Activated naive CD8-positive, alpha-beta T cell treated with anti-CD3 and anti-CD28 coated beads, Interleukin-2, amount 50 U/mL, for 24 hours (primary cell): ENCODE measurements at places on chromosomes 7 and 10.

DNA sequence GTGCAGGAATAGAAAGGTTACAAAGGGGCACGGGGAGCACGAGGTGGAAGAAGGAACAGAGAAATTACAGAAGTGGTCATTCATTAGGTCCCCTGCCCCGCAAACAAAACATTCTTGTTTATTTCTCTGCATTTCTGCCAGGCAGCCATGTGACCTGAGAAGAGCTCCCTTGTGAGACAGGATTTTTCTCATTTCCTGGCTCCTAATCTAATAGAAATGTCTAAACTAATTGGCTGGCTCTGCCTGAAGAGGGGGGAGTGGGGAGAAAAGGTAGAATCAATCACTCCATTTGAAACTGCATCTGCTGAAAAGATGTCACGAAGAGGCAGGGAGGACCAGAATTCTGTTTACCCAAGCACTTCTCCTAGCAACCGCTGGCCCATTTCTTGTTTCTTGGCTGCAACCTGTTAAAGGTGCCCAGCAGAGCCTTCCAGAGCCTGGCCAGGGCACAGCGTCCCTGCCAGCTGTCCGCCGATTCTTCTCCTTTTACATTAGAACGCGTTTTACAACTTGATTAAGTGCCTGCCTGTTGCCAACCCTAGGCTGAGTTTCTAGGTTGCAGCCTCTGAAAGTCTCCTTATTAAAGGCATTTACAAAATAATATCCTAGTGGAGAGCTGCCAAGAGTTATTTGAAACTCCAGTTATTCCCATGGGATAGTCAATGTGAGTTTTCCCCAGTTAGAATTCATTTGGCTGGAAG is 1227.6 kb downstream of the TYW1 start:
- DNase-seq, result no peak

- DNase-seq, result no peak
Observed at GRCh38 chr7:28942168-28942567, 16.0 kb downstream of the TRIL start.

- no peak for DNase-seq
Observed at GRCh38 chr7:25753837-25754236, 398.2 kb upstream of the NFE2L3 start.

- no peak for DNase-seq
Observed at GRCh38 chr7:70219061-70219460, 620.8 kb downstream of the AUTS2 start.

GRCh38 chr7:117946151-117946633 is 73.0 kb upstream of the CTTNBP2 start:
- no peak for DNase-seq

DNA sequence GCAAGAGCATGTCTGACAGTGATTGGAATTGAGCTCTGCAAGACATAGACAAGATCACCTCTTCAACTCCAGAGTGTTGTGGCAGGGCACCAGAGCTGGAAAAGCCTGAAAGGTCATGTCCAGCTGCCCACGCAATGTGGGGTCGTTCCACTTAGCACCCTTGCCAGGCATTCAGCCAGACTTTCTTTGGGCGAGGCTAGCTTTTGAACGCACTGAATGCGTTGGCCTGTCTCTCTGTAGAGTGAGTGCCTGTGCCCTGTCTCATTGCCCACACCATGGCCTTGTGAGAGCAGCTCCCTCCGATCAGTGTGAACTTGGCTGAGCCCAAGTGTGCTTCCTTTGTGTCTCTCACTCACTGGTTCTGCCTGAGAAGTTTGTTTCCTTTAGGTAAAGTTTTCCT is 23.3 kb downstream of the UBTD1 start:
- DNase-seq, result no peak

DNA sequence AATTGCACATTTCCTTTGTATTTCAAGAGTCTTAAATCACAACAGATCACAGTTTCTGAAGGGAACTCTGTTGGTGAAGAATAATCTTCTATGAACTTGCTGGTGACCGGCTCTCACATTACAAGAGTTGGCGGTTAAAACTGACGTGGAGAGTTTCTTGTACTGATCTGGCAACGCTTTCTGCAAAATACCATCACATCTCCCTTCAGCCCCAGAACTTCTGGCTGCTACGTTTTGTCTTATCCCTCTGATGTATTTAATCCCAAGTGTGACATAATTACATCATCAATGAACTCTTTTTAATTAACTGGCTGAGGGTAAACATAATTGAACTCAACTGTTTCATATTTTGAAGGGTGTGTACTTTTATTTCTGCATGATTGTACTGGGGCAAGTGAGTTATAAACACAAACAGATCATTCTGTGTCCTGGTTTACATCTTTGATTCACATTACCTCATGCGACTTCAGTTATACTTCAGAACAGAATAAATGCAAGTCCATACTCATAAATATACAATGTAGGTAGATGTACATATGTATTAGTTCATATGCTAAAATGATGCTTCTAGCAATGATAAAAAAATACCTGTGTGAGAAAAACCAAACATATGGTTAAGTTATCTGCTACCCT is 105.1 kb upstream of the NPVF start:
- DNase-seq, result no peak

GRCh38 chr7:47227762-47228177 is 354.1 kb downstream of the TNS3 start:
- no peak for DNase-seq

DNA sequence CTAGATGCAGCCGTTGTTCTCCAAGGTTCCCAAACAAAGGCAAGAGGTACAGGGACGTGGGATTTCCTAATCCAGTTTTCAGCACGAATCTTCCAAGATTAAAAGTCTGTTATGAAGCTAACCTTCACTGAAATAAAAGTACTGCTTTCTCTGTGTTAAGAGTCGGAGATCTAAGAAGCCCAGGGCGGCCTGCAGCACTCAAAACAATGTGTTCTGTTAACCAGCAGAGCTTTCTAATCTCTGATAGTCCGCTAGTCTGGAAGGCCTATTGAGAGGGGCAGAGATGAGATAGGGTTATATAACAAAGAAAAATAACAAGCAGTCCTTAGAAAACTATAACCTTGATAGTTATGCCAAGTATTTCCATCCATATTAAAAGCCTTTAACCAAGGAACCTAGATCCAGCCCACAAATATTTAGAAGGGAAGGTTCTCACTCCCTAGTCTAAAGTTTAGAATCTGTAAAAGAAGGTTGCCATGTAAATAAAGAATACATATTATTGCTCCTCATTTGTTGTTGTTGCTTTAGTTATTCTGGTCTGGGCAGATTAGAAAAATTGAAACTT is 106.3 kb upstream of the SVIL start:
- no peak for DNase-seq

DNA sequence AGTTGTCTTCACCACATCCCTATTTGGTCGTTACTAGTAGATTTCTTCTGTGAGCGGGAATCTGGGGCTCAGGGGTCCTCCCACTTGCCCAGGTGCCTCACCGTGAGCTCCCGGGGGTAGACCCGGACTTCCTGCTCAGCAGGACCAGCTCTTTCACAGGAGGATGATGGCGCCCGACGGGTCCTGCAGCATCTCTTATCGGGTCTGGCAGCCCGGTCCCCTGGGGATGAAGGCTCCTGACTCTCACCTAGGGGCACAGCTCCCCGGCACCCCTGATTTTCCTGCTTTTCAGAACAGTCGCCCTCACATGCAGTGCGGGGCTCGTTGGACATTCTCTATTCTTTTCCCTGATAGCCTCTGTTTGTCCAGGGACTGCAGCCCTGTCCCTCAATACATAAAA is 33.0 kb upstream of the SHH start:
- no peak for DNase-seq

DNA sequence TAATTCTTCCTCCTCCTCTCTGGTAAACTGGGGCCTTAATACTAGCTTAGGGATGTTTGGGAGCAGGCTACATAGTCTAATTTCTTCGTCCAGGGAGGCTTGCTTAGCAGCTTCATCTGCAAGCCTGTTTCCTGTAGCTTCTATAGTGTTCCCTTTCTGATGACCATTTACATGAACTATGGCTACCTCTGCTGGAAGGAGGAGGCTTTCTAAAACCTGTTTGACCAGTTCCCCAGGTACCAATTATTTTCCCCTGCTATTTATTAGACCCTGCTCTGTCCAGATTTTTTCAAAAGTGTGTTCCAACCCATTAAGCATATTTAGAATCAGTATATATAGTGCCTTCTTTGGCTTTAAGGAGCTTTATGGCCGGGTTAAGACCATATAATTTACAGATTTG is 38.8 kb upstream of the DNAH11 start:
- DNase-seq, result no peak

GRCh38 chr7:128876978-128877755 is 14.5 kb downstream of the ATP6V1F start:
- no peak for DNase-seq

DNA sequence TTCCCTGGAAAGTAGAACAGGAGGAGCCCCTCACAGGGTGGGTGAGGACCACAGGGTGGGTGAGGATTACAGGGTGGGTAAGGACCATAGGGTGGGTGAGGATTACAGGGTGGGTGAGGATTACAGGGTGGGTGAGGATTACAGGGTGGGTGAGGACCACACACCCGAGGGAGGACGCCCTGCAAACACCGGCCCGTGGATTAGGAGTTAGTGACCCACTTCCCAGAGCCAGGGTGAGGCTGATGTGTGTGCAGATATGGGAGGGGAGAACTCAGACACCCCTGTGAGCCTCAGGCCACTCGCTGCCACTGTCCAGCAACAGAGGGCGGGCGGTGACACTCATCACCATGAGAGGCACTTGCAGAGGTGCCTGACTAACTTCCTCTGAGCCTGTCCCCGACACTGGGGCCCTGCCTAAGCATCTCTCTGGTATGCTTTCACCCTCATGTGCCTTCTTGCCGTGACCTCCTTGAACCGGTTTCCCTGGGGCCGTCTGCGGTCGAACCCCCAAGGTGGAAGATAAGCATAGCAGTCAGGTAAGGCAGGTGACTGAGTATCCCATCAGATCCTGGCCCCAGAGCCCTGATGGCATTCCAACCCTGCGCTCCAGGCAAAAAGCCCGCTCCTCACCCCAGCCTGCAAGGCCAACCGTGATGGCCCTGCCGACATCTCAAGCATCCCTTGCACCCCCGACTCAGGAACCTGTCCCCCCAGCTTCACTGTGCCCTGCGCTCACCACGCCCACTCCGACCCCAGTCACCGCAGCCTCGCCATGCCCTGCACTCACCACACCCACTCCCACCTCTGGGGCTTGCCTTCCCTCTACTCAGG is 74.1 kb downstream of the FAM53B start:
- no peak for DNase-seq

- no peak for DNase-seq
Observed at GRCh38 chr7:79034730-79035129, 418.7 kb downstream of the MAGI2 start.

- DNase-seq, result peak; percentile 57
Observed at GRCh38 chr7:44959433-44959951, 19.3 kb downstream of the MYO1G start.

- no peak for DNase-seq
Observed at GRCh38 chr10:60662917-60663614, 115.2 kb upstream of the CDK1 start.

- no peak for DNase-seq
Observed at GRCh38 chr7:84123965-84124547, 70.5 kb downstream of the SEMA3A start.

- no peak for DNase-seq
Observed at GRCh38 chr10:101308051-101308450, 45.9 kb upstream of the BTRC start.

- DNase-seq, result no peak
Observed at GRCh38 chr7:129262324-129262723, 37.5 kb downstream of the AHCYL2 start.

DNA sequence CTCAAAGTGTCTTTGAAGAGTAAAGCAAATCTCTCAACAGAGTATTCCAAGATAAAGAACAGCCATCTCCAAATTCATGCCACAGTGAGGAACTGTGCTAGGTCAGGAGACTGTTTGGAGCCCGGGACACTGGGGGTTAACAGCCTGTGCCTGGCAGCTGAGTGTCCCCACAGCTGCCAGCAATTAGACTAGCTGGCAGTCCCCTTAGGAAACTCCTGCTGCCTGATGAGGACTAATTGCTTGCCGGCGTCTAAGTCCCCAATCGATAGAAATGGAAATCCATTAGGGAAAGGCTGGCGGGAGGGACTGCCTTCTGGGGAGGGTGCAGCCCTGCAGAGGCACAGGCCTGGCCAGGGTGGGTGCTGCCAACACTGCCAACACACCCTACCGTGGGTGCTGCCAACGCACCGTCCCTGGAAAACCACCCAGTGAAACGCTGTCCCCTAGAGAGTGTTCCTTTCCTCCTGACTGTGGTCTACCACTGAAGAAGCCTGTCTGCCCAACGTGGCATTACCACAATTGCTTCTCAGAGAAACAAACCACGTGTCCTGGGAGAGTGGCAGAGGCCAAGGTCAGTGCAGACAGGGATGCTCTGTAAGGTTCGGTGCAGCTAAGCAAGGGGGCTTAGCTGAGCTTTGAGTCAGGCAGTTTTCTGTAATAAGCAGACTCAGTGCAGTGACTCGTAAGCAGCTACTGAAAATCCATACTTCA is 60.8 kb downstream of the XRCC2 start:
- DNase-seq, result no peak

GRCh38 chr10:100746784-100747455 is 1.5 kb downstream of the PAX2 start:
- DNase-seq, result no peak

DNA sequence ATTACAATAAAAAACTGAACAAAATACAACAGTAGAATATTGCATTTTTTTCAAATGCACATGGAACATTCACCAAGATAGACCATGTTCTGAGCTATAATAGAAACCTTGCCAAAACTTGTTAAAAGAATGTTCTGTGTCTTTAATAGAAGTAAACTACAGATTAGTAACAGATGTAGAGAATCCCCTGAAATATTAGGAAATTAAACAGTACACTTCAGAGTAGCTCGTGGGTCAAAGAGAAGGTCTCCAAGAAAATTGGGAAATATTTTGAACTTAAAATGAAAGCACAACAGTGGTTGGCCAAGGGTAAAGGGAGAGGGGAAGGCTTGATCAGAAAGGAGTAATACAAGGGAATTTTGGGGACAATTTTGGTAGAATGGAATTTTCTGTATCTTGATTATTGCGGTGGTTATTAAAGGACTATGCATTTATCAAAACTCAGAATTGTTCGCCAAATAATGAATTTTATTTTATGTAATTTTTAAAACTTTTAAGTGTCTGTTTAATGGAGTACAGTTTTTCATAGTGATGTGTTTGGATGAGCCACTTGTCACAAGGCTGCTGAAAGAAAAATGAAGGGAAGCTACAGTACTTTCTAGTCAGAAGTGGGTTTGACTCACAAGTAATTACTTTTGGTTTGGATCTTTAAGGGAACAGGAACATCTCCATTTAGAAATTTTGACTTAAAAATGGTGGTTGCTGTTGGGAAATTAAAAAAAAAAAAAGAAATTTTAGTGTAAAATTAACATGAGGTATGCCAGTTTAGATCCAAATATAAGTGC is 10.2 kb downstream of the PLEKHA8 start:
- no peak for DNase-seq

DNA sequence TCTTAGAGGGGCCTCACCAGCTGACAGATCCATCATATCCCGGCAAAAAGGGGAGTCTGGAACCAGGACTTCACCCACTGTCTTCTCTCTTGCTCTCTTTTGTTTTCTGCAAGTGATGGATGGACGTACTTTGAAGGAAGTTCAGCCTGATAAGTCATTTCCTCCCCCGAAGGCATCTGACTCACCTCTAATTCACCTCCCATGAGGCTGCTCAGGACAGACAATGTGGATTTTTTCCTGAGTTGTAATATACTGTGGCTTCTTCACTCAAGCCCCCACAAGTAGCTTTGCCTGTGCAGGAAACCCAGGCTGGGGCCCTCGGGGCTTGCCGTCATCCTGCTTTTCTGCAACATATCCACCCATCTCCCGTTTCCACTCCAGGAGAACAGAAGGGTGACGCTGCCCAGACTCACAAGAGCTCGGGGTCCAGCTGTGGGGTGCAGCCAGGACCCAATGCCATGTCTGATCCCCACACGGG is 70.4 kb downstream of the ASB13 start:
- no peak for DNase-seq

GRCh38 chr7:106112118-106112971 is at the start of gene SYPL1:
Gene SYPL1, minus strand, starts transcription at chr7:106112312. Its CDS starts 104 bp downstream, at chr7:106112208.
- DNase-seq, result peak; percentile 93

- DNase-seq, result no peak
Observed at GRCh38 chr10:62961951-62962523, 145.9 kb upstream of the EGR2 start.
